ENCODE measurements at places on chromosomes 4 and X.

GRCh38 chr4:122692641-122693520 is 39.6 kb upstream of the BBS12 start:
- no peak for DNase-seq
- no peak overlapping the region for H3K27ac ChIP-seq
- no peaks in the 10 kb centered on the region for H3K36me3 ChIP-seq

- H3K4me1 ChIP-seq = no peaks in the 10 kb centered on the region
- no peaks in the 10 kb centered on the region for H3K27me3 ChIP-seq
- H3K4me3 ChIP-seq = no peak overlapping the region
- H3K27ac ChIP-seq = no peak overlapping the region
Measured at GRCh38 chr4:67087897-67088296, 457.4 kb downstream of the CENPC start.

DNA sequence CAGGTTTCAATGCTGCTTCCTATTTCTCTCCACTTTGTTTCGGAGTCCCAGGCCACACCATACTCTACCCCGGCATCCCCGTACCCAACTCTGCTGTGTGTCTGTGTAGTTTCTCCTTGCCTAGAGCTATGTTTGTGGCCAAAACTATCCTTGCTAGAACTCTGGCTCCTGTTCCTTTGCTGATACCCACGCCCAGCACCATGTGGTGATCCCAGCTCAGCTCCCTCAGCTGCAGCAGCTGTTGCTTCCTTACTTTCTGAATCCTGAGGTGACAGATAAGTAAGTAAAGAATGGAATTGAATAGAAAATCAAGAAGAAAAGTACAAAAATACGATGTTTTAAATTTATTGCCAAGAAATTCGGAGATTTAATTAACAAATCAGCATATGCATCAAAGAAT is 55.8 kb downstream of the CASP3 start:
- H3K4me1 ChIP-seq = no peaks in the 10 kb centered on the region
- no peak overlapping the region for H3K27ac ChIP-seq
- H3K4me3 ChIP-seq = no peak overlapping the region

GRCh38 chr4:182286035-182286434 is 42.8 kb downstream of the TENM3 start:
- no peak overlapping the region for H3K27ac ChIP-seq
- no peak overlapping the region for H3K4me3 ChIP-seq
- no peaks in the 10 kb centered on the region for H3K27me3 ChIP-seq
- H3K4me1 ChIP-seq = no peaks in the 10 kb centered on the region

DNA sequence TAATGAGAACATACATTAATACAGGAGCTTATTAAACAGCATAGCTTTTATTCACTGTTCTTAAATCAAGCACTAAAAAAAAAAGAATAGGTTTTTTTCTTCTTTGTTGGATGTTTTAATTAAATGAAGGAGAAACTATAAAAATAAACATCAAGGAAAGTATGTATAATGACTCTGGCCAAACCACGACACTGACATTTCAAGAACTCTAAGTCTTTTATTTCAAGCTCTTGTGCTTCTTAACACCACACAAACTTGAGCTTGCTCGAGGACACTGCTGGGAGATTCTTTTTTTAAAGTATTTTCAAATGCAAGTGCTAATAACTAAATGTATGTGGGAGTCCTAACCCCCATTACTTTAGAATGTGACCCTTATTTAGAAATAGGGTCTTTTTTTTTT is 204.9 kb upstream of the PPARGC1A start:
- H3K36me3 ChIP-seq = no peaks in the 10 kb centered on the region
- no peaks in the 10 kb centered on the region for H3K27me3 ChIP-seq
- no peak overlapping the region for H3K4me3 ChIP-seq
- no peak for DNase-seq
- no peaks in the 10 kb centered on the region for H3K4me1 ChIP-seq

DNA sequence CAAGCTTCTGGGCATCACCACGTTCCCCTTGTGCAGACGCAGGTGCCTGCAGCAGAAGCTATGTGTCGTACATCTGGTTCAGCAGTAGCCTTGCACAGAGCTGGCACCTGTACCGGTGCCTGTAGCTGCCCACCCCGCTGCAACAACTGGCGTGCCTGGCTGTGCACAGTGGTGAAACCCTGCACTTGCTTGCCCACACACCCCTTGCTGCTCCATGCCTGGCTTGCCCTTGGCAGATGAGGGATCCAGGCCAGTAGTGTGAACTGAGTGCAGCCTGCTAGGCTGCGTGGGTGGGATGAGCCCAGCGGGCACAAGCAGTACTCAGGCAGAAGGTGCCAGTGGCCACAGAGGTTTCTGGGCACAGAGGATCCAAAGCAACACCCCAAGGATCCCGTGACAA is 528.4 kb downstream of the PPARGC1A start:
- H3K36me3 ChIP-seq = no peaks in the 10 kb centered on the region
- no peak overlapping the region for H3K27ac ChIP-seq
- no peak for DNase-seq
- no peak overlapping the region for H3K4me3 ChIP-seq
- no peaks in the 10 kb centered on the region for H3K4me1 ChIP-seq

GRCh38 chrX:55524487-55524886 is 34.8 kb upstream of the USP51 start:
- no peaks in the 10 kb centered on the region for H3K4me1 ChIP-seq
- H3K36me3 ChIP-seq = no peaks in the 10 kb centered on the region

- H3K4me3 ChIP-seq = no peak overlapping the region
- DNase-seq = no peak
- H3K27me3 ChIP-seq = peaks cover 2% of the 10 kb centered on the region
- no peaks in the 10 kb centered on the region for H3K36me3 ChIP-seq
Measured at GRCh38 chr4:87973283-87974169, 2.0 kb upstream of the SPP1 start.

- DNase-seq = no peak
- H3K27me3 ChIP-seq = no peaks in the 10 kb centered on the region
- no peak overlapping the region for H3K27ac ChIP-seq
- no peaks in the 10 kb centered on the region for H3K36me3 ChIP-seq
- H3K4me3 ChIP-seq = no peak overlapping the region
Measured at GRCh38 chr4:66091786-66092185, 421.5 kb upstream of the EPHA5 start.

- no peak overlapping the region for H3K4me3 ChIP-seq
- DNase-seq = no peak
- no peaks in the 10 kb centered on the region for H3K36me3 ChIP-seq
- H3K4me1 ChIP-seq = peaks cover 27% of the 10 kb centered on the region
- H3K27ac ChIP-seq = no peak overlapping the region
Measured at GRCh38 chr4:15234856-15235126, 193.0 kb upstream of the C1QTNF7 start.

GRCh38 chr4:145769450-145770037 is 89.6 kb downstream of the C4orf51 start:
- no peaks in the 10 kb centered on the region for H3K4me1 ChIP-seq
- H3K4me3 ChIP-seq = no peak overlapping the region
- peaks cover 26% of the 10 kb centered on the region for H3K36me3 ChIP-seq
- no peak for DNase-seq
- H3K27ac ChIP-seq = no peak overlapping the region
- H3K27me3 ChIP-seq = no peaks in the 10 kb centered on the region

DNA sequence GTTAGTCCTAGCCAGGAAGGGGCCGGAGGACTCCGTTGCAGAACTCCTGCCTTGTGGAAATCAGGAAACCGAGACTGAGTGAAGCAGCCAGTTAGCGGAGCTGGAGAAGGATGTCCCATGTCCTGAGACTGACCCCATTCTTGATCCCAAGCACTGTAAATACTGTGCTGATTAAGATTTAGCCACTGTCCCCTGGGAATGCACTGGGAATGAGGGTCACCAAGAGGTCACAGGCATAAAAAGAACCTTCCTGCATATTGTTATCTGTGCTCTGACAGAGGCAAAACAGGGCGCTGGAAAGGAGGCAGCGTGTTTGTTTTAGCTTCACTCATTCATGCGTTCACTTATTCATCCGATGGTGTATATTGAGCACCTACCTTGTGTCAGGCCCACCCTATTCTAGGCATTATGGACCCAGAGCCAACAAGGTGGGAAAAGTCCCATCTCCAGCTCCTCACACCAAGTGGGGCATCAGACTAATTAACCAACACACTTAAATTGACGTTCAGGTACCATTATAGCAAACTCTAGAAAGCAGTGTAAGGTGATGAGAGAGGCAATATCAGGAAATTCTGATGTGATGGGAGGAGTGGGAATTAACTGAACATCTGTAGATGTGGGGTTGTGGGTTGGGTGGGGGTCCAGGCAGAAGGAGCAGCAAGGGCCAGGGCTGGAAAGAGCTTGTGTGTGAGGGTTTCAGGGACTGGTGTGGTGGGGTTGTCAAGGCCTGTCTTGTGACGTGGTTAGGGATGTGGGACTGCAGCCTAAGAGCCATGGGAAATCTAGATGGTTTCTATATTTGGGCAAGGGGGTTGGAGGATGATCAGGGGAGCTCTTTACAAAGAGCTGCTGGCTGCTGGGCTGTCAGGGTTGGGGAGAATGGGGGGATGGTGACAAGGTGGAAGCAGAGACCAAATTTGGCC is 10.6 kb upstream of the SLC2A9 start:
- no peaks in the 10 kb centered on the region for H3K4me1 ChIP-seq
- H3K27ac ChIP-seq = no peak overlapping the region
- H3K4me3 ChIP-seq = no peak overlapping the region
- H3K27me3 ChIP-seq = no peaks in the 10 kb centered on the region
- H3K36me3 ChIP-seq = no peaks in the 10 kb centered on the region

- H3K36me3 ChIP-seq = no peaks in the 10 kb centered on the region
- H3K4me1 ChIP-seq = peaks cover 26% of the 10 kb centered on the region
- DNase-seq = no peak
- no peak overlapping the region for H3K27ac ChIP-seq
Measured at GRCh38 chr4:80143307-80143679, 54.0 kb upstream of the PRDM8 start.

- DNase-seq = no peak
- no peaks in the 10 kb centered on the region for H3K4me1 ChIP-seq
- no peak overlapping the region for H3K27ac ChIP-seq
Measured at GRCh38 chrX:109841257-109841656, 108.2 kb upstream of the ACSL4 start.

GRCh38 chrX:23959781-23960180 is 52.0 kb downstream of the CXorf58 start:
- no peaks in the 10 kb centered on the region for H3K36me3 ChIP-seq
- DNase-seq = peak; percentile 47
- H3K4me3 ChIP-seq = no peak overlapping the region
- H3K4me1 ChIP-seq = peaks cover 5% of the 10 kb centered on the region

DNA sequence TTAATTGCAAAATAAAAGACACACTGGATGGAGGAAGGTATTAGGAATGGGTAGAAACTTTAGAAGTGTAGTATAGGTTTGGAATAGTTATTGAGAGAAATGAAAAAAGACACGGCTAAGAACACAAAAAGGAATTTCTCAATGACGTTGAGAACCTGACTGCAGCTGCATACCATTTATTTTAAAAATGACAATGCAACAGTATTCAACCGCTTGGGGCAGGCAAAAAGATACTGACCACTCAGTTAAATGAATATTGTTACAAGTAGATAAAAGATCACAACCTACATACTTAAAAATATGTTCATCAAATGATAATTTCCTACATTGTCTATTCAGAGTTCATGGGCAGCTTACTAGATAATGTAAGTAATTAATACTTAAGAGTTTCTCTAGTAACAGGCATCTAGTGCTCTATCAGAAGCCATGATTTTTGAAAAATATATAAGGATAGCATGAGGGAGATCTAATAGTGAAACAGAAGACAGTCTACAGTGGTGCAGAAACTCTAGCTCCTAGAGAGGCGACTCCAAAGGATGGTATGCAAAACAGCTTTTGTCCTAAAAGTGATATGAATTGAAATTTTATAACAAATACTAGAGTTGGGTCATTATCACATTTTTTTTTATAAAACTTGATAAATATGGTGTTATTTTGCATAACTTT is 216.2 kb upstream of the VEGFC start:
- no peaks in the 10 kb centered on the region for H3K4me1 ChIP-seq
- H3K4me3 ChIP-seq = no peak overlapping the region
- no peak for DNase-seq
- H3K36me3 ChIP-seq = no peaks in the 10 kb centered on the region

- no peaks in the 10 kb centered on the region for H3K36me3 ChIP-seq
- no peak overlapping the region for H3K4me3 ChIP-seq
- H3K27ac ChIP-seq = no peak overlapping the region
- peaks cover 28% of the 10 kb centered on the region for H3K4me1 ChIP-seq
Measured at GRCh38 chrX:71991164-71991563, 80.5 kb downstream of the NHSL2 start.

DNA sequence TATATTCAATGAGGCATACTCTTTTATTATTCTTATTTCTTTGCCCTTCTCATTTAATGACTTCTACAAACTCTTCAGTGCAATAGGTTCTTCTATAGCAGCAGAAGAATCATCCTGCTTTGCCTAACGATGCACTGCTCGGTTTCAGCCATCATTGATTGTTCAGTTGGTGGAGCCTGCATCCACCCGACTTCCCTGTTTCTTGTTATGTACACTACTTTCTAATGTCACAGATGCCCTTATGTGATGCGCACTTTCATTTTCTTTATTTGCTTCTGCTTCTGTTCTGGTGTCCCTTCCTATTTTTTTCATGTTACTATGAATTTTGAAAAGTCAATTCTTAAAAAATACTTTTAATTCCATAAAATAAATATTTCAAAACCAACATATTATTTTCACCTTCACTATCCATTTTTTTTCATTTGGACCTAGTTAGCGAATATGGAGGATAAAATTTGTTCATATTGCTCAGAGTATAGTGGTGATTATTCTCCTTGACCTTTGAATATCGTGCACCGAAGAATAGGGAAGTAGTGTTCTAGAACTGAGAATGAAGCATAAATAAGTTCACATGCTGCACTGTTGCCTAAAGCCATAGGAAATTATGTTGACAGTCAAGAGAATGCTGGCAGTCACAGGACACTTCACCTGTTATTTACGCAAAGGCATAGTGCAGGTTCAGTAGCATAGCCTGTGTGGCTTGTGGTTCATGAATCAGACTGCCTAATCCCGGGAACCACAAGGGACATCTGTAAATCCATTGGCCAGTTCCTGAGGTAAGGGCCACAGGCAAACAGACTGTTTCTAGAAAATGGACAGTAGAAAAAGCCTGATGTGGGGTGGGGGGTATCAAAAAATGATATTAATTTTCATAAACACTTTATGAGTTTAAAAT is 21.3 kb upstream of the SFRP2 start:
- H3K4me1 ChIP-seq = peaks cover 14% of the 10 kb centered on the region
- no peak overlapping the region for H3K4me3 ChIP-seq
- H3K27me3 ChIP-seq = no peaks in the 10 kb centered on the region

GRCh38 chr4:113452868-113453620 is 308.5 kb downstream of the CAMK2D start:
- no peaks in the 10 kb centered on the region for H3K4me1 ChIP-seq
- peaks cover 21% of the 10 kb centered on the region for H3K36me3 ChIP-seq
- DNase-seq = no peak
- H3K27me3 ChIP-seq = no peaks in the 10 kb centered on the region
- H3K4me3 ChIP-seq = no peak overlapping the region

GRCh38 chr4:114998316-114998715 is 115.1 kb downstream of the NDST4 start:
- H3K27ac ChIP-seq = no peak overlapping the region
- no peak for DNase-seq
- no peaks in the 10 kb centered on the region for H3K4me1 ChIP-seq
- H3K4me3 ChIP-seq = no peak overlapping the region
- H3K27me3 ChIP-seq = no peaks in the 10 kb centered on the region

- H3K27me3 ChIP-seq = no peaks in the 10 kb centered on the region
- no peak overlapping the region for H3K27ac ChIP-seq
- no peaks in the 10 kb centered on the region for H3K36me3 ChIP-seq
- H3K4me3 ChIP-seq = no peak overlapping the region
- DNase-seq = no peak
Measured at GRCh38 chrX:96563646-96564045, 121.0 kb upstream of the DIAPH2 start.

Measured in naive thymus-derived CD4-positive, alpha-beta T cell (primary cell).